CD4-positive, alpha-beta T cell treated with Interleukin-4 for 4 hours (primary cell): ENCODE measurements at places on chromosomes 4 and X.

- DNase-seq: peak; percentile 19
Measured at GRCh38 chr4:88457307-88458103, 586 bp downstream of the HERC5 start.

GRCh38 chr4:162392946-162393345 is 229.1 kb upstream of the FSTL5 start:
- no peak for DNase-seq

GRCh38 chrX:140866446-140866845 is 135.9 kb upstream of the SPANXB1 start:
- no peak for DNase-seq

- no peak for DNase-seq
Measured at GRCh38 chr4:74793757-74794381, 454 bp downstream of the BTC start.

GRCh38 chr4:55154290-55154880 is 29.0 kb upstream of the KDR start:
- DNase-seq: no peak

DNA sequence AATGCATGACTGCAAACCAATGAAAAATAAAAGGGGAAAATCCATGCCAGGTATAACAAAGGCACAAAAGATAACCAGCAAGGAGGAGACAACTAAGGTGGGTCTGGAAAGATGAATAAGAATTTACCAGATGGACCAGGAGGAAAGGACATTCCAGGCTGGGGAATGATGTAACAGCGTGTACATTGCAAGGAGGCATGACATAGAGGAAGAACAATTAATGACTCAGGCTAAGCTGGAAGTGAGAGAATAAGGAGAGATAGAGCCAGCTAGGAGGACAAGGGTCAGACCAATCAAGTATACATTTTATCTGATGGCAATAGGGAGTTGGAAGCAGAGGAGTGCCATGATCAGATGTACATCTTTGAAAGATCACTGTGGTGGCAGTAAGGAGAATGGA is 57.0 kb downstream of the MTMR8 start:
- DNase-seq: no peak

GRCh38 chr4:185874516-185875230 is 62.7 kb upstream of the SORBS2 start:
- DNase-seq: no peak

DNA sequence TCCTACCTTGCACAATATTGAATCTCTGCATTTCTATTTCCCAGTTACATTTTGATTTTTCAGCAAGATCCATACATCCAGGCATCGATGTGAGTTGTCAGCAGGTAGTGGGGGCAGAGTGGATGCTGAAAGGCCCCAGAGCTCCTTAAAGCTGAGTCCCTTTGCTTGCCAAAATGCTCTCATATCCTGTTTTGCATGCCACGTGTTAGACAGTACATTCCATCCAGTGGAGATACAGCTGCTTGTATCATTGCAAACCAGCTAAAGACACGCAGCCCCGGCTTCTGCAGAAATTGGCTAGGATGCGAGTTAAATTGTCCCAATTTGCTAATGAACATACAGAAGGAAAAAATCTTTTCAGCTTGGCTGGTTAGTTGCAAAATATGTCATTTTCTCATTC is 179.6 kb upstream of the MXRA5 start:
- no peak for DNase-seq

DNA sequence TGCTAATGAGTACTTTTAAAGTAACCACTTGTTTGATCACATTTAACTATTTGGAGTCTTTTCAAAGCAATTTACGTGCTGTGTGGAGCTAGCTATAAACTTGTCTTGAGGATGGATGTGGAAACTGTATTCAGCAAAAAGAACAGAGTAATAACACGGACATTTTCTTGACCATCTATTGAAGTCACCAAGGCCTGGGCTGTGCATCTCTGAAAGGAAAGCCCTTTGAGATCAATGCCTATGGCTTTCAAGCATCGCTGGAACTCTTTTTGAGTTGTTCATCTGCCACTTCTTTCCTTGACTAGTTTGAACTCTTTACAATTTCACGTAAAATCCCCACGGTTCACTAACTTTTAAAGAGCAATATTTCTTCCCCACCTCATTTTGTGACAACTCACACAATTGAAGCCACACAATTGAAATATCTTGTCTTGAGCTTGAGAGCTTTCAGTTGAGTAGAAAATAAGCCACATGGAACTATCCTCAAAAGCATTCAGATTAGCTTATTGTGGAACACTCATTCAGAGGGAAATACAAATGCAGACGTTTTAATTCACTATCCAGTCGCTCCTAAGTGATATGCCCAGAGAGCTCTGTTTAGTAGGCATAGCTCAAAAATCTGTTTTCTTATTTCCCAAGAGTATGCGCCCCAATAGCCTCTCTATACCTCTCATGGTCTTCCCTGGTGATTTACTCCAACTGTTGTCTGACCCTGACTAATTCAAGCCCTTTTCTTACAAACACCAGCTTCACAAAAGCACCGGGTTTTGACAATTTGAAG is 134.9 kb upstream of the SLITRK2 start:
- DNase-seq: no peak

DNA sequence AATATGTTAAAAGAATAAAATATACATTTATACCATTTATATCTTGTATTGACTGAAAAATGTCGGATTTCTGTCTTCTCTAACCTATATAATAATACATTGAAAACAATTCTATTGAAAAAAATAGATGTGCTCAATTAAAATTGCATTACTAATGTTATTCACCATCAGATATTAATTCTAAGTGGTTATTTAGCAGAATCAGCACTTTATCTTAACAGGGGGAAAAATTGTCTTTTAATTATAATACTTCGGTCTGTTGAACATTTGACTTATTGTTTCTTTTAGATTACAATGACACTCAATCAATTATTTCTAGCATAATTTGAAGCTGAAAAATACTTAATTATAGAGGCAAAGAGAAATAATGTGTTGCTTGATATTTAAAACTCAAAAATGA is 220.3 kb downstream of the PABPC4L start:
- no peak for DNase-seq

- DNase-seq: peak; percentile 68
Measured at GRCh38 chrX:47191331-47191730, 2.3 kb upstream of the UBA1 start.

- no peak for DNase-seq
Measured at GRCh38 chr4:125772680-125773079, 457.9 kb downstream of the FAT4 start.

GRCh38 chr4:31081366-31081765 is 361.2 kb downstream of the PCDH7 start:
- DNase-seq: no peak

DNA sequence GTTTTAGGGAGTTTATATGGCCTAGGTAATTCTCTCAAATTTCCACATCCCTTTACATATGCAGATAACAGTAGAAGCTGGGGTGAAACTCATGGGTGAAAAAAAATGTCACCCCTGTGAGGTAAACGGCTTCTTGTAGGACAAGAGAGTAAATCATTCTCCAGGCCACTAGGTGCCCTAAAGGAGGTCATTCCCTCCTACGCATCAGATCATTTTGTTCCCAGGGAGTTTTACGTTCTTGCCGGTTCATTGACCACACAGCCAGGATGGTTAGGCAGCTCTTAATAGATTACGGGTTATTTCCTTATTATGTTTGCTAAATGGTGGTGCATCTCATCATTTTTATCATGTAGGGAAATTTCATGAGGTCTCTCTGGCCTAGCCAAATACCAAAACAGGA is 225.8 kb upstream of the NOCT start:
- DNase-seq: no peak

- no peak for DNase-seq
Measured at GRCh38 chrX:9647431-9647830, 118.2 kb downstream of the GPR143 start.

- DNase-seq: peak; percentile 39
Measured at GRCh38 chr4:26150948-26151347, 169.9 kb upstream of the RBPJ start.

- no peak for DNase-seq
Measured at GRCh38 chr4:3858046-3858730, 92.0 kb downstream of the ADRA2C start.

GRCh38 chr4:158769175-158769921 is 522 bp downstream of the FNIP2 start:
- DNase-seq: peak; percentile 32

GRCh38 chrX:75038925-75039324 is 113.7 kb upstream of the NEXMIF start:
- peak; percentile 0 for DNase-seq

DNA sequence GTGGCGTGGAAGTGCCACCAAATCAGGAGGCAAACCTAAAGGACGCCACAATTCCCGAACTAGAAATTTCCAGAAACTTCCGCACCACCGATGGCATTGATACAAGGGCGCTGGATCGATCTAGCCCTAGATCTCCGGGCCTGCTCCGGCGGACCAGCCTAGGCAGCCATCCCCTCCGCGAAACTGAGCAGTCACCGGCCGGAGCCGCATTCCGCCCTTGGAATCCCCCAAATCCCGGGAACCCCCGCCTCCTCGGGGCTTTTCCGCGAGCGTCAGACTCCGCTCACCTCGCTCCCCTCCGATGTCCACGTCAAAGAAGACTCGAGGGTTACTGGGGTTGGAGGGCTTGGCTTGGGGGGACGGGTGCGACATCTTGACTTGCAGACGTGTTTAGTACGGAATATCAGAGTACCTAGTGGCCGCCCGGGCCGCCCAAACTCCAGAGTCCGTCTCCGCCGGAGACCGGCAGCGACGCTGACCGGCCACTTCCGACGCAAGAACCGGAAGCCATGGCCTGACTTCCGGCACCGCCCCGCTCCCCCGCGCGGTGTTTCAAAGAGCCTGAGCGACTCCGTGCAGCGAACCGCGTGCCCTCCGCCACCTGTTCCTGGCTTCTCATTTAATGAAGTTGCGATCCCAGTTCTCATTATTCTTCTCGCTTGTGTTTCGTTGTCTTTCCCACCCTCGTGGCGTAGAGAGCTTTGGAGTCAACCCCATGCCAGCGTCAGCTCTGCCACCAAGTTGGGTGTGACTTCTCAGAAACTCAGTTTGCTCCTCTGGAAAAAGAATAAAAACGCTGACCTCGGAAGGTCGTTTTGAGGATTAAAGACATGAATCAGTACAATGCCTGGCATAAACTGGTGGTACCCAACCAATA is at the start of gene PPID:
PPID (minus strand) TSS at position 480 of the 877 bp plus-strand sequence; CDS start at position 372, 108 bp downstream.
- peak; percentile 80 for DNase-seq

DNA sequence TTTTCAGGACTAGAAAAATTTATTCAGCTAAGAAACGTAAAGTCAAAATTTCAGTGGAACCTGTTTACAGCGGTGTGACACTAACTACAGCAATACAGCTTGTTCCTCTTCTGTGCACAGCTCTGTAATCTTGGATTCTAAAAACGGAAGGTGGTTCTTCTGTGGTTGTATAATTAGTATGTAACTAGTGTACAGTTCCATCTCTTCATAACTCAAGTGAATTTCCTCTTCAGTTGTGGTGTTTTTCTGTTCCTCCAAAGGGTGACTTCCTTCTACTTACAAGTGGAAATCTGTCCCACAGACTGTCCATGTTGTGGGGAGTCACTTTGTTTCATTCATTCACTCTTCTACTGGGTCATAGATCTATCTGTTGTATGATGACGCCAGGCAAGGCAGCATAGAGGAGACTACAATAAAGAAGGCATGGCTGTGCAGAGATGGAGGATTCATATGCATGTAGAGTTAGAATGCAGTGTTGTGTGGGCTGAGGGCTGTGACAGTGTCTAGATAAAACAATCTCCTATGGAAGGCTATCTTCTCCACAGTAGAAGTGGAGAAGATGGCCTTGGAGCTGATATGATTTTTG is 5.4 kb downstream of the DAPP1 start:
- peak; percentile 21 for DNase-seq

GRCh38 chr4:124433500-124433899 is 279.0 kb downstream of the ANKRD50 start:
- DNase-seq: no peak

DNA sequence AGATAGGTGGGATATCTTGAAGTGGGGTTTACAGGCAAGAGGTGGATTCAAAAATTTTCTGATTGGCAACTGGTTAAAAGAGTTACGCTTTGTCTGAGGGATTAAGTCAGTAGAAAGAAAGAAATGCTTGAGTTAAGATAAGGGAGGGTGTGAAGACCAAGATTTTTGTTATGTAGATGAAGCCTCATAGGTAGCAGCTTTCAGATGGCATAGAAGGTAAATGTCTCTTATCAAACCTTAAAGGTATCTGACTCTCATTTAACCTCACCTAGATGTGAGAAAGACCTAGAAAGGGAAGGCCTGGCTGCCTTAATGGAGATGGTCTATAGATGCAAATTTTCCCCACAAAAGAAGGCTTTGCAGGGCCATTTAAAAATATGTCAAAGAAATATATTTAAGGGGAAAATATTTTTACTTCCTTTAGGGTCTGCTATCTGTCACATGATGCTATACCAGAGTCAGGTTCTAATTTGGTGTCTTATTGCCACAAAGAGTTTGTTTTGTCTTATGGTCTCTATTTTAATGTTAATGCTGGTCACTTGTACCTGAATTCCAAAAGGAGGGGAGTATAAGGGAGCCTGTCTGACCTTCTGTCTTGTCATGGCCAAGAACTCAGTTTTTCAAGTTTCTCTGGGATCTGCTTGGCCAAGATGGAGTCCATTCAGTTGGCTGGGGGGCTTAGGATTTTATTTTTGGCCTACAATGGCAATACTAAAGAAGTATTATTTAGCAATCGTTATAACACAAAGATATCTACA is 699.1 kb upstream of the AMOT start:
- DNase-seq: no peak

- no peak for DNase-seq
Measured at GRCh38 chr4:182642831-182643230, 274.4 kb downstream of the DCTD start.

DNA sequence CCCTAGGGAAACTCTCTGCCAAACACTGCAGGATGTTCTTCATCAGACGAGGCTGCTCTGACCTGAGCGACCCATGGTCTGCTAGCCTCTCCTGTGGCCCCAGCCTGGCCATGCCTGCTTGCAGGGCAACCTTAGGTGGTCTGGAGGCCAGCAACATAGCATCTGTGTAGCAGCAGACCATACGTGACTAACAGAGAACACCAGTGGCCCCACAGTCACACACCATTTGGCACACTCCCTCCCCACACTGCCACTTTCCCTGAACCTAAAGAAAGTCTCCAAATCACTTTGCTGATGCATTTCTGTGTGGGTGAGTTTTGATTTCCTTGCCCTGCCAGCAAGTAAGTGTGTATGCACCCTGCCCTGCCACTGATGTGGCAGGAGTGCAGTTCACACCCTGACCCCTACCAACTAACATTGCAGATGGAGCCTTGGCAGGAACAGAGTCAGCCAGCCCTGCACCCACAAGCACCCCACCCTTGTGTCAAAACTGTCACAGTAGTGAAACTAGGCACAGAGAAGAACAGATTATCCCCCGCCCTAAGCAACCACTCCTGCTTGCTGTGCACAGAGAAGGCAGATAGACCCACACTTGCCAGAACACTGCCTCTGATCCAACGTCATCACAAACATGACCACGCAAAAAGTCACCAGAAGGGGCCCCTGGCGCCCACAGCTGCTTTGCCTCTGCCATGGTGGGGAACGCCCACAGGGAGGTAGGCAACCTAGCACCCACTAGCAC is 249.1 kb downstream of the SPIN4 start:
- no peak for DNase-seq

GRCh38 chr4:181569553-181569952 is 673.6 kb upstream of the TENM3 start:
- no peak for DNase-seq
